ENCODE measurements at places on chromosomes 1 and 21.
A peak's percentile ranks its signal among the peaks of the same experiment; 100 is the strongest.

GRCh38 chr21:38887749-38888148, 82.0 kb downstream of the ETS2 start:
- no peak for DNase-seq

DNA sequence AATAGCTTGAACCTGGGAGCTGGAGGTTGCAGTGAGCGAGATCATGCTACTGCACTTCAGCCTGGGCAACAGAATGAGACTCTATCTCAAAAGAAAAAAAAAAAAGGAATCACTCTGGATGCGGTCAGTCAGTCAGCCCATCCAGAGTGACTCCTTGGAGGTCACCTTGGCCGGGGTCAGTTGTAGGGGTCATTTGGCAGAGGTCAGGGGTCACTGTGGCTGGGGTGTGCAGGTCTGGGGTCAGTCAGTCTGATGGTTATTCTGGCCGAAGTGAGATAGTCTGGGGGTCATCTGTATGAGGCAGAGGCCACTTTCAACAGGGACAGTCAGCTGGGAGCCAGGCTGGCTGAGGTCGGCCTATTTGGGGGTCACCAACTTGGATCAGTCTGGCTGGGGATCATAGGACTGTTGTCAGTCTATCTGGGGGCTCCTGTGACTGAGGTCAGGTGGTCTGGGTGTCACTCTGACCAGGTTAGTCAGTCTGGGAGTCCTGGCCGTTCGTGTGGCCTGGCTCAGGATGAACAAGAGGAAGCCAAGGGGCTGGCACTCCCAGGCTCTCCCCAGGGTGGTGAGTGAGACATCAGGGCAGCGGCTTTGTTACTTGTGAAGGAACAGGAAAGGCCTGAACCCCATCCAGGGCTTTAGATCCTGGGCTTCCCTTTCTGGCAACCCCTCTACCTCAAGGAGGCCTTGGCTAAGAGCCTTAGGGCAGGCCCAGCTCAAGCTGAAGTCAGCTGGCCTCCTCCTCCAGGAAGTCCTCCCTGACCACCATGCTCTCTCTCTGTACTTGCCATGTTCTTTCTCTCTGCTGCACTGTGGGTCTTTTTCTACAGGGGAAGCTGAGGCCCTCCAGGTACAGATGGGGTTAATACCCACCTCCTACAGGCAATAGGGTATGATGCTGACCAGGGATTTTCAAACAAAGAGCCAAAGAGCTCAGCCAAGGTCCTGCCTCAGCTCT, 15.1 kb downstream of the PTPRU start:
- no peak for DNase-seq

DNA sequence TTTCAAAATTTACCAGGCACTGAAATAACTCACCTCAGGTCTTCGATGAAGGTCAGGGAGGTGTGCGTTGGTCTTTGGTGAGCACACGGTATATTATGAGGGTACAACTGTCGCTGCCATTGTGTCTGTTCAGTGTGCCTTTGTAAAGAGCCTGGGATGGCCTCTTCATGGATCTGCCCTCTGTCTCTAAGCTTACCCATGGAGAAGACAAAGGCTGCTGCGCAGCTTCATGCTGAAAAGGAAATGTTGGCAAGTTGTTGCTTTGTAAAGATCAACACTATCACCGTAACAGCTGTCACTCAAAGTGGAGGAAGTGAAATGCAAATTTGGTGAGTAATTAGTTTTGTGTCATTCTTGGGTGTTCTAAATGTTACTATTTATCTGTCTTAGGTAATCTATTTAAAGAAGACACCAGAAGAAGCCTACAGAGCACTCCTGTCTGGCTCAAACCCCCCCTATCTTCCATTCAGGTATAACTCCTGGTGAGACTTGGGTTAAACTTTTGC, 71.6 kb downstream of the CDC14A start:
- DNase-seq = no peak

- DNase-seq = no peak
Observed at GRCh38 chr1:25343872-25344271, 5.7 kb downstream of the TMEM50A start.

GRCh38 chr1:70440642-70441391, 29.7 kb downstream of the CTH start:
- no peak for DNase-seq

- DNase-seq = no peak
Observed at GRCh38 chr1:82947278-82947677, 1051.7 kb downstream of the TTLL7 start.

DNA sequence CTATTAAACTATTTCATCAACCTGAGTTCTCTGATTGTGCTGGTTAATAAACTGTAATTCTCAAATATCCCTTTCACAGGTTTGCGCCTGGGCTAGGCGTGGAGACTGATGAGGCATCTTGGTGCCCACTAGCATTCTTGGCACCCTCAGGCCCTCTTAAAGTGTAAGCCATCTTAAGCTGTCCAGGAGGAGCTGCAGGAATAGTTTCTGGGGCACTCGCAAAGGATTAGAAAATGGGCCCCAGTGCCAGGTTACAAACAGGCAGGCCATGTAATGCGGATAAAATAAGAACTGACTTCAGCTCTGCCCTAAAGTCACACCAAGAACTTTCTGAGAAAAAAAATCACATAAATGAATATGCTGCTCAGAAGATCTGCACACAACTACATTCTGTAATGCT, 1.1 kb downstream of the CASQ2 start:
- no peak for DNase-seq

- DNase-seq = no peak
Observed at GRCh38 chr1:195053478-195053877, 1554.8 kb downstream of the KCNT2 start.

GRCh38 chr1:42684139-42684538, 1.9 kb downstream of the YBX1 start:
- DNase-seq = peak; percentile 7

- no peak for DNase-seq
Observed at GRCh38 chr1:1928231-1929101, 9.4 kb upstream of the TMEM52 start.

- DNase-seq = no peak
Observed at GRCh38 chr1:248691567-248692155, 10.9 kb downstream of the OR14I1 start.
